Ascending aorta (tissue), 2 donors: ENCODE measurements at places on chromosomes 2 and 18.

- no peak overlapping the region for H3K4me3 ChIP-seq
- no peak overlapping the region for H3K27ac ChIP-seq
- no peaks in the 10 kb centered on the region for H3K4me1 ChIP-seq
- no peaks in the 10 kb centered on the region for H3K36me3 ChIP-seq
- no peak for DNase-seq
These were observed 213.6 kb downstream of the GLI2 start for GRCh38 chr2:120949027-120949956.

- no peaks in the 10 kb centered on the region for H3K4me1 ChIP-seq
- no peaks in the 10 kb centered on the region for H3K27me3 ChIP-seq
- no peak for DNase-seq
- no peak overlapping the region for H3K4me3 ChIP-seq
- H3K36me3 ChIP-seq: peaks cover 17% of the 10 kb centered on the region
- H3K27ac ChIP-seq: no peak overlapping the region
These were observed 87.8 kb downstream of the KCTD18 start for GRCh38 chr2:200422071-200422470.

- no peaks in the 10 kb centered on the region for H3K4me1 ChIP-seq
- no peak overlapping the region for H3K27ac ChIP-seq
- H3K36me3 ChIP-seq: peaks cover 12% of the 10 kb centered on the region
- DNase-seq: peak; percentile 74
- no peaks in the 10 kb centered on the region for H3K27me3 ChIP-seq
These were observed 6.3 kb downstream of the ANKRD53 start for GRCh38 chr2:70984576-70985282.

DNA sequence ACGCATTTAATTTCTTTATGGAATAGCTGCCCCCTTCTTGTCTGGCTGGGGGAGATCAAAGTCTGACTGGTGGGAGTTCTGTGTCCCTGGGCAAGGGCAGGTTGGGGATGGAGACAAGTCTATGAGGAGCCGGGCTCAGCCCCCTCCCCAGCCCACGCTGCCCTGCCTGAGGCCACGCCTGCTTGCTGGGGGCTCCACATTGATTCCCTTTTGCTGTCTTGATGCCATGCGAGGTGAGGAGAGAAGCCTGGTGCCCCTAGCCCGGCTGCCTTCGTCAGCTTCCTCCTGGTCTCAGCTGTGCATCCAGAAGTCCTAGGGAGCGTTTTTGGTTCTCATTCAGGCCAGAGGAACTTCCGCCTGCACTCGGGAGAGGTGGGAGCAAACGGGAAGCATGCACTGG, 247.9 kb downstream of the NDUFA10 start:
- no peaks in the 10 kb centered on the region for H3K4me1 ChIP-seq
- H3K4me3 ChIP-seq: no peak overlapping the region
- no peak overlapping the region for H3K27ac ChIP-seq
- no peak for DNase-seq
- no peaks in the 10 kb centered on the region for H3K36me3 ChIP-seq
